ENCODE measurements at places on chromosomes 16 and 17.

DNA sequence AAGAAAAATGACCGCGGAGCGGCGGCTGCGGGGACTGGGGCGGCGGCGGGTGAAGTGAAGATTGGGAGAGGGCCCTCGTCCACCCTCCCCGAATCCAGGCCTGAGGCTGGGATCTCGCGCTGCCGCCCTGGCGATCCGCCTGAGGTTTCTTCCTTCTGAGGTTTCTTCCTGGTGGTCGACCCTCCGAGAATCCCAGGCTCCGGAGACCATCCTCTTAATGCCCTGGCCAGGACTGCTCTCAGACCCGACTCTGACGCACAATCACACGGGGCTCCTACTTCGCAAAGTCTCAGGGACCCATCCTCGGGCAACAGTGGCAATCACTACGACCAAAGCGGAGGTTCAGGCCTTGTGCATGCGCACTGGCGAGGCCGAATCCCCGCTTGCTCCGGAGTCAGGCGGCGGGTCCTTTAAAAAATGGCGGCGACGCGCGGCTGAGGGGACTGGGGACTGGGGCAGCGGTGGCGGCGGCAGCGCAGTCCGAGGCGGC lies 18.0 kb upstream of the KCNJ18 start:
- DNase-seq: no peak

- DNase-seq: no peak
Measured at GRCh38 chr16:89100601-89101302, 7.1 kb downstream of the ACSF3 start.

GRCh38 chr16:68216240-68216639 lies 19.7 kb downstream of the ESRP2 start:
- no peak for DNase-seq

DNA sequence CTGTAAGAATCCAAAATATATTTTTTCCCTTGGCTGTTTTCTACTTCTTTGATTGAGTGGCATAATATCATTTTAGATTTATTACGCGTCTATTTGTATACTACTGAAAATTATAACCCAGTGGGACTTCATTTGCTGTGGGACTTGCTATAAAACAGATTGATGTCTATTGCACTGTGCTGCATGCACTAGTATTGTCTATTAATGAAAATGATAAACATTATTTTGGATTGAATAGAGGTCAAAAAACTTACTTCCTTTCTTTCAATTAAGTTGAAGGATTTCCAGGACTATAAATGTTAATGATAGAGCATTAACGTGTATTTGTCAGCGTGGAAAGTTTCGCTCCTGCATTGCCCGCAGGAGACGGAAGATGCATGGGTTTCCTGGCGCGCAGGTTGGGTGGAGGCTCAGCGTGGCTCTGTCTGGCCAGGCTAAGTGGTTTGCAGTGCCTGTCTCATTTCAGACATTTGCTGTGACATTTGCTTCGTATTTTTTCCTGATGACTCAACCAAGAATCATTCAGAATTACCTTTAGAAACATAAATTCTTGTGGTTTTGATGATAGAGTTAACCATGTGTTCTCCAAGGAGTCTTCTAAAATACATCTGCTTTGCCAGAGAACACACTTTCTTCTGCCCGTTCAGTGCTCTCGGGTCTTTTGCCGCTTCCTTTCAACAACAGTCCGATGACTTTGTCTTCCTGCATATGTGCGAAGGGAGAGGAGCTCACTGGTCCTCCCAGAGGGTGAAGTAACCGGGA lies 216.7 kb downstream of the RPTOR start:
- DNase-seq: peak; percentile 65

DNA sequence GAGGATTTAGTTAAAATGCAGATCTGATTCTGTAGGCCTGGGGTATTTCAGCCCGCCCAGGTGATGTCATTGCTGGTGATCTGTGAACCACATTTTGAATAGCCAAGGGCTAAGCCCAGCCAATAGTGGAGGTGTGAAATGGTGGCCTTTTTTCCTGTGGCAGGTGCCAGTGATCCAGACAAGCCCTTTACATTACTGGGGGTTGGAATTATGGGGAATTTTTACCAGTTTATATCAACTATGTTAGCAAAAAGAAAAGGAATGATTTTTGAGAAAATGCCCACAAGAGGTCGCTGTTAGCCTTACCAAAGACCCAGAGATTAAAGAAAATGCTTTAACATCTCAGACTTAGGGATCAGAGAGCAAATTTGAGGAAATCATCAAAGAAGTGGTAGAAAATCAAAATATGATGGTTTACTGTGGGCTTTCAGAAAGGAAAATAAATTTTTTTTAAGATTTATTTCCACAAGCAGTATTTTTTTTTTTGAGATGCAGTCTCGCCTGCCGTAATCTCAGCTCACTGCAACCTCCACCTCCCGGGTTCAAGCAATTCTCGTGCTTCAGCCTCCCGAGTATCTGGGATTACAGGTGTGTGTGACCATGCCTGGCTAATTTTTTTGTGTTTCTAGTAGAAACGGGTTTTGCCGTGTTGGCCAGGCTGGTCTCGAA lies 3.9 kb downstream of the VPS35L start:
- no peak for DNase-seq

DNA sequence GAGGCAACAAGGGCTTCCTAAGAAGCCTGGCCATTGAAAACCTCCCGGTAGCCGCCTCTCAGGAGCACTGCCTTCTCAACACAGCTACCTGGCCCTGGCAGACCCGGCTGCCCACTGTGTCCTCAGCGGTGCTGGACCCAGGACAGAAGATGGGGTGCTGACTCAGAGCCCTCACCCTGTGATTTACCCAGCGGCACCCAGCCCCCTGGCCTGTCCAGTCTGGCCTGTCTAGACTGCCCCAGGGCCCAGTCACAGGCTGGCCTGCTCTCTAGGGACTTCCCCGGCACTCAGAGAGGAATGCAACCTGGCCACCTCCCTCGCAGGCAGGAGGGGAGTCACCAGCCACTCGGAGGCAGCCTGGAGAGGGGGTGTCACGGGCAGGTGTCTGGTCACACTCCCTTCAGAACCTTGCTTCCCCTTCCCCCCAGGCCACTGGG lies 20.1 kb downstream of the PIEZO1 start:
- no peak for DNase-seq

DNA sequence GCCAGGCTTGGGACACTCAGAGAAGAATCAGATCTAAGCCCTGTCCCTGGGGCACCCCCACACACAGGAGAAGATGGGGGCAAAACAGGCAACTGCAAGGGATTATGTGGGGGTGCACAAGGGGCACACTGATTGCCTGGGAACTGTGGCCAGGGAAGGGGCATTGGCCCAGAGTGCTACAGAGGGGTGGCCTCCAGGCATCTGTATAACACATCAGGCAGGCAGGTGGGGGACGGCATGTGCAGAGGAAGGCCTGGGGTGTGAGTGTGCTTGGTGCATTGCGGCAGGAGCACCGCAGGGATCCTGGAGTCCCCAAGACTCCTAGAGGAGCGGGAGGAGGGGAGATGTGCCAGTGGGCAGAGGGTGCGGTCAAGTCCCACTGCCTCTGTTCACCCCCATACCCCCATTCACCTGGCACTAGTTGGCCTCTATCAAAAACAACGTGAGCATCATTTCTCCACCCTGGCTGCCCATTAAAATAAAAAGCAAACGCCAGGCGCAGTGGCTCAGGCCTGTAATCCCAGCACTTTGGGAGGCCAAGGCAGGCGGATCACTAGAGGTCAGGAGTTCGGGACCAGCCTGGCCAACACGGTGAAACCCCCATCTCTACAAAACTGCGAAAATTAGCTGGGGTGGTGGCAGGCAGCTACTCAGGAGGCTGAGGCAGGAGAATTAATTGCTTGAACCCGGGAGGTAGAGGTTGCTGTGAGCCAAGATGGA lies 41.5 kb downstream of the C16orf82 start:
- no peak for DNase-seq

- DNase-seq: no peak
Measured at GRCh38 chr17:51032850-51033249, 87.8 kb downstream of the SPAG9 start.
